ENCODE measurements at places on chromosomes 16 and 17.

DNA sequence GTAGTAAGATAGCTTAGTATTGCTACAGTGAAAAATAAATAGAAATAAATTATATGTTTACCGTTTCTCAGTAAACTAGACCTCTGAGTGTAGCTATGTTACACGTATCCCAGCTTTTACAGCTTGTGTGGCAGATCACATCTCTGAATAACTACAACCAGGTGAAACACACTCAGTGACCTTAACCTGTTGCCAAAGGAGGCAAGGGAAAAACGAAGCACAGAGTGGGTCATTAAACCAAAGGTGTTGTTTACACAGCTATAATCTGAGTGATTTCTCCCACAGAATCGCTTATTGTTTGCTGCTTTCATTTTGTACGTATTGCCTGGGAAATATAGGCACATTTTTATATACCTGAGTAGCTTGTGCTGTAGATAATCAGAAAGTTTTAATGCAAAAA lies 688.2 kb upstream of the KIF2B start:
- no peak for DNase-seq

- DNase-seq, result no peak
Observed at GRCh38 chr16:49834531-49835151, 21.3 kb downstream of the ZNF423 start.

- peak; percentile 92 for DNase-seq
Observed at GRCh38 chr17:41498276-41498675, 7.1 kb downstream of the KRT13 start.

- DNase-seq, result no peak
Observed at GRCh38 chr17:82748756-82749155, 3.1 kb upstream of the TBCD start.

- no peak for DNase-seq
Observed at GRCh38 chr16:79867425-79867997, 267.0 kb upstream of the MAF start.

GRCh38 chr16:9827062-9827752 lies 355.0 kb downstream of the GRIN2A start:
- no peak for DNase-seq

GRCh38 chr16:71540-72401 lies 660 bp downstream of the RHBDF1 start:
- no peak for DNase-seq

GRCh38 chr17:2215616-2216364 lies 87.8 kb downstream of the SMG6 start:
- DNase-seq, result peak; percentile 67

DNA sequence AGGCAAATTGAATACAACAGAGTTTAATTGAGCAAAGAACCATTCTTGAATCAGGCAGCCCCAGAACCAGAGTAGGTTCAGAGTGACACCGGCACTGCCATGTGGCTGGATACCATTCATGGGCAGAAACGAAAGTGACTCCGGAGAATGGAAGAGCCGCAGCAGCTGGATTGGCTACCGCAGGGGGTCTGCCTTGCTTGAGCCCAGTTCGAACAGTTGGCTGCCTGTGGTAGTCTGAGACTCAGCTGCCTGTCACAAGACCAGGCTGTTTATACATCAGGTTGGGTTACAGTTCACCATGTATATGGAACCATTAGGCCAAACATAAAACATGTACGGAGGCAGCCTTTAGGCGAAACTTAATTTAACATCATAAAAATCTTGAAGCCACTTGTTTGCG lies 205.2 kb upstream of the CHMP6 start:
- no peak for DNase-seq

DNA sequence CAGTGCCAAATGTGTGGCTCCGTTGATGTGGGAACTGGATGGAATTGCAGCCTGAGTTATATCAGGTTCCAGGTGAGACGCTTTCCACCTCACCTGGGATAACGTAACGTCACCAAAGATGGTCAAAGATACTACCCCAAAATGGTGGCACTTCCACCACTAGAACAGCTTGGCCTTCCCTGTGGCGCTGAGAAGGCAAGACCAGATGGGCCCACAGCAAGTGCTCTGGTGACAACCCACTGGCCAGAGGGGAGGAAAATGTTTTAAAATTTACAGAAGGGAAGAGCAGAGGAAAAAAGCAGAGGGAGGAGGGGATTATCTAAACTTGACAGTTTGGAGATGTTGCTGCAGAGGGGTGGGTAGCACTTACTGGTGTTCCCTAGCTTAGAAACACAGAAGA lies 7.5 kb upstream of the ITGA2B start:
- DNase-seq, result no peak

GRCh38 chr17:75412455-75413317 lies 7.2 kb upstream of the GRB2 start:
- peak; percentile 61 for DNase-seq

DNA sequence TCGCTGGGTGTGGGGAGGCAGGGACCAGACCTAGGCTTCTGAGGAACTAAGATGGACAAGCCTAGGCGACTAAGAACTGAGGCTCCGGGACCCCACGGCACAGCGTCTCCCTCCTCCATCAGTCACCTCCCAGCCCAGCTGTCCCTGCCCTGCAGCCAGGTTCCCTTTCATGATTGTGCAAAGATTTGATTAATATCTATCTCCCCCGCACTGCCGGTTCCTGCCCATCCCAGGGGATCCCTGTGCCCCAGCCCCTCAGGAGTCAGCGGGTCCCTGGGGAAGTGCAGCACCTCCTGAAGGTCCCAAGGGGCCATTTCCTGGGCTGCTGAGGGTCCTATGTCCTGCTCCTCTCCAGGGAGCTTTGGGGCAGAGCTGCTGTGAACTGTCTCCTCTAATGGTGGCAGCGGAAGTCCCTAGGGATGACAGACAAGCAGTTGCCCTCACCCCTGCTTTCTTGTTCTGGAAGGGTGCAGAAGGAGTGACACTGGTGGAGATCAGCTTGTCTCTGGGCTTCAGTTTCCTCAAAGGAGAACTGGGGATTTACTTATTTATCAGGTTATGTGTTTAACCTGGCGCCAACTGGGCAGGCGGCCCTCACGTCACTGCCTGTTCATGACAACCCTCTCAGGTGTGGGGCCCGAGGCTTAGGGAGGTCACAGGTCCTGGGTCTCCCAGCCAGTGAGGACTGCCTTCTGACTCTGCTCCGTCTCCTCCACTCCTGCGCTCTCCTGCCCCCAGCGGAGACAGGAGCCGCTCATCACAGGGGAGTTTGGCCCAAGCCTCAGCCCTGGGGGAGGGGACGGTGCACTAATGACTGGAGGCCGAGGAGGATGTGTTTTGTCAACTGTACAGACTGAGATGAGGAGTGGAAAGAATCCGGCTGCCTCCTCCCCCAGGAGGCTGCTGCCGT lies 1.9 kb upstream of the C16orf74 start:
- DNase-seq, result peak; percentile 40

DNA sequence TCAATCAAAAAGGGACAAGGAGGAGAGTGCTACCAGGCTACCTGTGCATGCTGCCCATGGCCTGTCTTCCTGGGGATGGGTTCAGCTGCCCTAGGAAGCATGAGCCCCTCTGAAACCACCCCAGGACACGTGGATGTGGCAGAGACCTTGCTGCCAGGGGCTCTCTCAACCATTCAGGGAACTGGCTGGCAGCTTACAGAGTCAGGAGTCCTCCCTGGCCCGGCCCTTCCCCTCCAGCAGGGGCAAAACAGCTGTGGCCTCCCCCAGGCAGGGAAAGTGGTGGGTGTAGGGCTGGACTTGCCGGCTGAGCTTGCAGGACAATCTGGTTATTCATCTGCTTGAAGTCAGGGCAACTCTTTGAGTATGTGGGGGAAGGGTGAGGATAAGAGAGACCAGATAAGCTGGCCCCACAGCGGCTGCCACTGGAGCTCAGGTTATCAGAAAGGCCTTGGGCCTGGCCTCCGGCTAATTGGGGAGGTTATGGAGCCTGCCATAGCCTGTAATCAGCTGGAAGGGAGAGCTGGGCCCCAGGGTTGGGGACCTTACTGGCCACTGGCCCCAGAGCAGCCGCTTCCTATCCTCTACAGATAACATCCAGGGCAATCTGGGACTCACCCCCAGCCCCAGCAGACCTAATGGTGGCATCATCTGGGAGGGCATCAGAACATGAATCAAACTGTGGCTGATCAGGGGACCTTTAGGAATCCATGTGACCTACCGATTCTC lies 5.6 kb upstream of the TBX2 start:
- no peak for DNase-seq

GRCh38 chr17:75712446-75712845 lies 8.8 kb upstream of the ITGB4 start:
- peak; percentile 50 for DNase-seq

DNA sequence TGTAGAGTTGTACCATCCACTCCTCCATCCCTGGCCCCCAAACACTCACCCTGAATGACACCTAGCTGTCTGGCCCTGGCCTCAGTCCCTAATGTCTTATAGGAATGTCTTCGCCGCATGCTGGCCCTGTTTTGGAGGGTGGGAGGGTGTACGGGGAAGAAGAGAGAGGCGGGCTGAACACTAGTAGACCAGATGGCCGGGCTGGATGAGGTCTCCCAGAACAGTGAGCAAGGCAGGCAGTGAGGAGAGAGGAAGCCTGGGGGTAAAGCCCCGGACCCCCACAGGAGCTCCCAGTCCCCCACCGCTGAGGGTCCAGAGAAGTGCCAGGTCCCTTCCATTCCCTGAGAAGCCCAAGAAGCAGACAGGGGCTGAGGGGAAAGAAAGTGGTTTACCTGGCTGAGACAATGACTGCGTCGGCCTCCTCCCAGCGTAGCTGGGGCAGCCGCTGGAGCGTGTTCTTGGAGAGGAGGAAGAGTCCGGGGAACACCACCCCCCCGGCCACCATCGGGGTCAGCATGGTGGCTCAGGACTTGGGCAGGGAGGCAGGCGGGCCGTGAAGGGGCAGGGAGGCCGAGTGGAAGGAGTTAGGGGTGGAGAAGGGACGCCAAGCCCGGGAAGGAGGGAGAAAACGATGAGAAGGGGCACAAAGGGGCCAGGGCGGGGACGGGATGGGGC lies 923 bp downstream of the TLCD3B start:
- DNase-seq, result no peak

GRCh38 chr16:22194707-22195444 lies 11.2 kb upstream of the EEF2K start:
- no peak for DNase-seq

GRCh38 chr17:76141212-76142038 lies at the start of gene FOXJ1:
Gene FOXJ1 (minus strand): TSS chr17:76141245. CDS start chr17:76140395, 850 bp downstream.
- peak; percentile 90 for DNase-seq

DNA sequence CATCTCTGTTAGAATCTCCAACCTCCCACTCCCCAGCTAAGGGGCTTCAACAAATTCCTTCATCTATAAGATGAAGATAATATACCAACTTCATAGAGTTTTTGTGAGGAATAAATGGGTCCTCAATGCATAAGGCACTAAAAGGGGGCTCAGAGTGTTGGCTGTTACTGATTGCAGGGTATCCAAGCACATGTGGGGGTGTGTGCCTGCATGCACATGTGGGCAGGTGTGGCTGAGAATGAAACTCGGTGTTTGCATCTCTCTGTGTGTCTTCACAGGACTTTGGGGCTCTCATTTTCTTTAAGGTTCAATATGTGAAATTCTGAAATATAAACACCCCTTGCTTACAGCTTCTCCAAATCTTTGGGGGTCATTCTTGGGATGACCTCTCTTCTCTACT lies 4.1 kb upstream of the PPP1R9B start:
- DNase-seq, result no peak

- no peak for DNase-seq
Observed at GRCh38 chr17:4573669-4574068, 10.7 kb upstream of the SMTNL2 start.

GRCh38 chr17:71869841-71870545 lies 250.8 kb upstream of the SOX9 start:
- no peak for DNase-seq

DNA sequence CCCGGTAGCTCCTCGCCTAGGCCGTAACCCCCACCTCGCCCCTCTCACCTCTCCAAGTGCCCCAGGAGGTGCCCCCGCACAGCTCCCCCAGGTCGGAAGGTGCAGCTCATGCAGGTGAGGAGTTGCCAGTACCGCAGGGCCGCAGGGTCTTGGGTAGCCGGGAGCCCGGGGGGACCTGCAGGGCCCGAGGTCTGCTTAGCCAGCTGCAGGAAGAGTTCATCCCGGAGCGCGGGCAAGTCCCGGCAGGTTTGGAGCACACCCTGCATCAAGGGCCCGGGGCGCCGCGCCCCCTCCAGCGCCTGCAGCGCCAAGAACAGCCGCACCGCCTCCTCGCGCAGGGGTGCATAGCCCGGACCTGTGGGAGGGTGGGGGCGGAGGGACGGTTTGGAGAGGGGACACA lies 4.8 kb downstream of the PLEKHH3 start:
- no peak for DNase-seq

- DNase-seq, result no peak
Observed at GRCh38 chr17:61875285-61875684, 12.0 kb upstream of the BRIP1 start.

- DNase-seq, result no peak
Observed at GRCh38 chr16:81238296-81239011, at the start of gene BCO1. Gene BCO1 (plus strand): TSS chr16:81238689. CDS start chr16:81238909, 220 bp downstream.

DNA sequence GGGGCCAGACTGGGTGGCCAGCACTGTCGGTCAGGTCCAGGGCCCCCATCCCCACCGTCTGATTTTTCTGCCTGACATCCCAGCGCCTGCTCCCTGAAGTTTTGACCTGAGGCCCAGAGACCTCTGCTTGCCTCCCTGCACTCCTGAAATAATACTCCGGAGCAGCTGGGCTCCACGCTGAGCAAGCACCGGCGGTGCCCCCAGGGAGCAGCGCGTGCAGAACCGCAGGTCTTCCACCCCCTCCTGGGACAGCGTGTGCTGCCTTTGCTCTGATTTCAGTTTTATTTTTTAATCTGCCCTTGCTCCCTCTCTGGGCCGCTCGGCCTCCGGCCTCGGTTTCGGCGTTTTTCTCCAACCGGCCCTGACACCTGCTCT lies 132.4 kb upstream of the GSE1 start:
- DNase-seq, result no peak

GRCh38 chr17:62856594-62856993 lies 48.5 kb upstream of the MARCHF10 start:
- DNase-seq, result no peak

GRCh38 chr16:86733546-86734254 lies 155.4 kb downstream of the FOXL1 start:
- DNase-seq, result no peak

DNA sequence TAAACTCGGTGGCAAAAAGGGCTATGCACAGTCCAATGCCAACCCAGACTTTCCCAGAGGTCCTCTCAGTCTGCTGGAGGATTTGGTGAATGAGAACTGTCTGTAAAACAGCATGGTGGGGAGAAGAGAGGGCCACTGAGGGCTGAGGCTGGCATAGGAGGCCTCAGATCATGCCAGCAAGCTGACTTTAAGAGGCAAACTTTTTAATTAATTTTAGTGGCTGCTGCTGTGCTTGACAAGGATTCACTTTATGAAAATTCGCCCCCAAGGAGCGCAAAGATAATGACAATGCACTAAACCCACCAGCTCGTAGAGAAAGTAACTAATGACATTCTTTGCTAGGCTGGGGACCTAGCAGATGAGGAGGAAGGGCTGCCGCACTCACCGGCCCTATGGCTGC lies 15.0 kb downstream of the ABCC12 start:
- DNase-seq, result no peak

GRCh38 chr17:45132572-45133463 lies 503 bp upstream of the PLCD3 start:
- peak; percentile 67 for DNase-seq
